A673 (cell line): ENCODE measurements at places on chromosomes 12 and 14. TPM values are rescaled to one million over a fixed set of nuclear protein-coding genes. Genes with fewer than 3 reads are reported as not detected.

L3HYPDH gene
- total RNA-seq: 31.9 and 32.0 TPM in 2 replicates

KRT72 gene
- not detected in 2 replicates for total RNA-seq

NOVA1 gene
- total RNA-seq: 13.4 and 16.0 TPM in 2 replicates

DNA sequence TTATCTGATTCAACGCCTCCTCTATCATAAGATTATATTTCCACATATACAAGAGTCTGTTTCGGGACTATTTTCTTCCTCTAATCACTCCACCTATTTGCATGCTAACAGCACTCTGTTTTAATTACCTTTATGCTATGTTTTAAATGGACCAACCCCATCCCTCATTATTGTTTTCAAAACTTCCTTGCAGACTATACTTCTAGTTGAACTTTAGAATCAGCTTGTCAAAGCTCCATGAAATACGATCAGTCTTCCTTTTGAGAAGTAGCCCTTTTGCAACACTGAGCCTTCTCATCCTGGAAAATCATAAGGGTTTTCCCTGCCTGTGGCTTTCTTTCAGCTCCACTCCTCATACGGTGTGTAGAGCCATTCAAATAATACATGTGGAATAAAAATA, 36.9 kb downstream of the ATG14 start:
- no peaks in the 10 kb centered on the region for H3K27me3 ChIP-seq
- peaks cover 2% of the 10 kb centered on the region for H3K36me3 ChIP-seq
- H3K27ac ChIP-seq: no peak overlapping the region
- H3K4me1 ChIP-seq: no peaks in the 10 kb centered on the region
- no peak for DNase-seq

DNA sequence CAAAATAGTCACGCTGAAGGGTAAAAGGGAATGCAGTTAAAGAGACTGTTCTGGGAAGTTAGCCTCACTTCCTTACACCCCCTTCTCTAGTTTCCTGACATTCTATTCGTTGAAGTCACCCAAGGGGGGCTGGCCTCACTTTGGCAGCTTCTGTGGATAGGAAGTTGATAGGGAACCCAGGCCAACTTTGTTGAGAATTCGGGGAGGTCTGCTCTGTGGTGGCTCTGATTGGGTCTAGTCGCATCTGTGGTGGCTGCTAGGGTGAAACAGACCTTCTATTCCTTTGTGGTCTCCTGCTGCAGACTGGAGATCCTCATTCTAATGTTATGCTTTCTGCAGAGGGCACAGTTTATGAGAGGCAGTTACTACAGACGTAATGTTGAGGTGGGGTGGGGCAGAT, 28.8 kb upstream of the GZMB start:
- H3K27ac ChIP-seq: no peak overlapping the region
- no peaks in the 10 kb centered on the region for H3K36me3 ChIP-seq
- no peaks in the 10 kb centered on the region for H3K4me1 ChIP-seq

- H3K27ac ChIP-seq: no peak overlapping the region
- peak overlapping the region; percentile 61 for H3K4me3 ChIP-seq
- H3K4me1 ChIP-seq: peaks cover 4% of the 10 kb centered on the region
- DNase-seq: no peak
- no peaks in the 10 kb centered on the region for H3K36me3 ChIP-seq
These were observed 2.1 kb downstream of the CHST11 start for GRCh38 chr12:104458694-104459367.

DNA sequence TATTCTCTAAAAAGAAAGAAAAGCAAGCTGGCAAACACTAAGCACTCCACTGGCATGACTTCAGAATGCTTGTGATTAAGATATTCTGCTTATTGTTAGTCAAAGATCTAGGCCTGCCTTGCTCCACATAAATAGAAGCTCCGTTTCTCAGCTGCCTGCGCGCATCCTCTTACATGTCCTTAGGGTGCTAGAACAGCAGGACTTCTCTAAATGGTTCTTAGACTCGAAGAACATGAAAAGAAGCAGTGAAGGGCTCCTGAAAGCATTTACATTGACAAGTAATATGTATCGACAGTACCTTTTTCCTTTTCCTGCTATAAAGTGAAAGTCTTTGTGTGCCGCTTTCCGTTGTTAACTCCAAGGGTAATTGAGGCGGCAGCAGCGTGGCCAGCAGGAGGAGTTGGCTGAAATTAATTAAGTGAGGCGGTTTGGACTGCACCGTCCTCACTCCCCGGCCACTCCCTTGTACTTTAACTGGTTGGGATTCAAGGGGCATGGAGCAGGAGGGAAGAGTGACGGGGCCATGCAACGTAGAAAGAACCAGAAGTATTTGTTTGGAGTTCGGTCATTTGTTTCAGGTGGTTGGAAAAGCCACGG, 34.2 kb upstream of the OTX2 start:
- DNase-seq: no peak
- no peak overlapping the region for H3K4me3 ChIP-seq
- no peak overlapping the region for H3K27ac ChIP-seq
- no peaks in the 10 kb centered on the region for H3K27me3 ChIP-seq

- H3K27ac ChIP-seq: no peak overlapping the region
- H3K36me3 ChIP-seq: no peaks in the 10 kb centered on the region
- no peaks in the 10 kb centered on the region for H3K4me1 ChIP-seq
- peak; percentile 15 for DNase-seq
These were observed 37.8 kb downstream of the SLCO1A2 start for GRCh38 chr12:21296751-21297406.

- H3K27me3 ChIP-seq: no peaks in the 10 kb centered on the region
- DNase-seq: no peak
- H3K4me3 ChIP-seq: no peak overlapping the region
These were observed 21.5 kb upstream of the SRGAP1 start for GRCh38 chr12:63823040-63823439.

- H3K36me3 ChIP-seq: no peaks in the 10 kb centered on the region
- no peaks in the 10 kb centered on the region for H3K27me3 ChIP-seq
- DNase-seq: peak; percentile 27
- no peak overlapping the region for H3K4me3 ChIP-seq
- peaks cover 23% of the 10 kb centered on the region for H3K4me1 ChIP-seq
These were observed 19.5 kb downstream of the TTC9 start for GRCh38 chr14:70660967-70661893.

DNA sequence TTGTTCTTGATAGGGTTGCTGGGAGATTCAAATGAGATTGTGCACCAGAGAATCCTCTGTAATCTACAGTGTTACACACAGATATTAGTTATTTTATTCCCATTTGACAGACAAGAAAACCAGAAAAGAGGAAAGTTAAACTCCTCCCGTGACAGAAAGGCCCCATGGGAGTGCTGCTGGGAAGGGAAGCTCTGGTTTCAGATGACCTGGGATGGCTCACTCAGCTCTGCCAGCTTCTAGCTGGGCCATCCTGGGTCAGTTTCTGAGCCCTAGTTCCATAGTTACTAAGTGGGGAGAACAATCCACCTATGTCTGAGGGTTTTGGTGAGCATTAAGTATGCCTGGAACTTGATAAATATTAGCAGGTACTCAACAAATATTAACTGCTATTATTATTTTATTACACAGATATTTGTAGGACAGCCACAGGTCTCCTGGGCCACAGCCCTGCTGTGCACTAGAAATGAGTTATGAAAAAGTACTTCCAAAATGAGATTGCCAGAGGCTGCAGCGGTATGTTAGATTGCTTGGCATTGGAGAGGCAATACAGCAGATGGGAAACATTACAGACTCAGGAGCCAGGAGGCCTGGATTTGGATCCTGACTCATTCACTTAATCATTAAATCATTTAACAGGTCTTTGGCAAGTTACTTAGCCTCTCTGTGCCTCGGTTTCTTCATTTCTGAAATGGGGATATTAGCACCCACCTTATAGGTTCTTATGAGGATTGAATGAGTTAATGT, 47.1 kb upstream of the STON2 start:
- H3K4me3 ChIP-seq: no peak overlapping the region
- H3K36me3 ChIP-seq: no peaks in the 10 kb centered on the region
- no peak overlapping the region for H3K27ac ChIP-seq

- no peaks in the 10 kb centered on the region for H3K36me3 ChIP-seq
- no peaks in the 10 kb centered on the region for H3K27me3 ChIP-seq
- no peak overlapping the region for H3K27ac ChIP-seq
- no peak for DNase-seq
These were observed 137.1 kb downstream of the DUSP6 start for GRCh38 chr12:89215196-89215595.

- H3K4me1 ChIP-seq: peaks cover 11% of the 10 kb centered on the region
- H3K27ac ChIP-seq: no peak overlapping the region
- H3K27me3 ChIP-seq: no peaks in the 10 kb centered on the region
- no peak overlapping the region for H3K4me3 ChIP-seq
These were observed 26.1 kb downstream of the DDX24 start for GRCh38 chr14:94054936-94055335.

DNA sequence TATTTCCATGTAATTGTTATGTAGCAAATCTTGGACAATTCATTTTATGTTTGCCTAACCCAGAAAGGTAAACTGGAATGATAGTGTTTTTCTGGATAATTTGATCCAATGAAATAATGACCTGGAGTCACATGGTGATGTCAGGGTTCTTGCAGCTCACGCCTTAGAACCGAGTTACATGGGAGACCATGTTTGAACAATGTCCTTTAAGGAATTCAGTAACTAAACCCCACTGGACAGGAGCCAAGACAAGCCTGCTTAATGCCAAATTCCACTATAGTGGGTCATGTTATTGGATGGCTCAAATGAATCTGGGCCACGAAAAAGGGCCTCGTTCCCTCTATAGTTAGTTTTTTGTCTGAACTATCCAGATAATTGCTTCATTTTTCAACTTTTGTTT, 255.8 kb upstream of the HMGA2 start:
- no peaks in the 10 kb centered on the region for H3K27me3 ChIP-seq
- DNase-seq: no peak
- H3K4me1 ChIP-seq: no peaks in the 10 kb centered on the region
- no peak overlapping the region for H3K4me3 ChIP-seq
- H3K36me3 ChIP-seq: no peaks in the 10 kb centered on the region

DNA sequence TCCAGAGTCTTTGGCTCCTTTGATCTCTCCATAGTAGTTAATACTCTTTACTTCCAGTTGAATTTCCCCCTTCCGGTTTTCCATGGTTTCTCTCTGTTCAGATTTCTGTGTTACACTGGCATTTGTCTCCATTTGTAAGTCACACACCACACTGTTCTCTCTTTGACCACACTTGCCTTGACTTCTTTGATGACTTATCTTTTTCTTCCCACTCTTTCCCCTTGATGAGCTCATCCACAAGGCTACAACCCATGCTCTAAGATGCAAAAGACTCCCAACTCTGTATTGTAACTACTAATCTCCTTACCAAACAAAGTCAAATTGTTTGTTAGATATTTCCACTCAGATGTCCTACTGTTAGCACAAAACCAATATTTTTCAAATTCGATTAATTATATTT, 242.7 kb upstream of the E2F7 start:
- no peak overlapping the region for H3K27ac ChIP-seq
- H3K4me1 ChIP-seq: no peaks in the 10 kb centered on the region
- H3K36me3 ChIP-seq: no peaks in the 10 kb centered on the region

GRCh38 chr14:100213587-100213955, 25.4 kb upstream of the YY1 start:
- H3K4me3 ChIP-seq: peak overlapping the region; percentile 56
- no peaks in the 10 kb centered on the region for H3K36me3 ChIP-seq
- no peak for DNase-seq
- H3K27ac ChIP-seq: peak overlapping the region; percentile 96
- H3K4me1 ChIP-seq: peaks cover 17% of the 10 kb centered on the region

DNA sequence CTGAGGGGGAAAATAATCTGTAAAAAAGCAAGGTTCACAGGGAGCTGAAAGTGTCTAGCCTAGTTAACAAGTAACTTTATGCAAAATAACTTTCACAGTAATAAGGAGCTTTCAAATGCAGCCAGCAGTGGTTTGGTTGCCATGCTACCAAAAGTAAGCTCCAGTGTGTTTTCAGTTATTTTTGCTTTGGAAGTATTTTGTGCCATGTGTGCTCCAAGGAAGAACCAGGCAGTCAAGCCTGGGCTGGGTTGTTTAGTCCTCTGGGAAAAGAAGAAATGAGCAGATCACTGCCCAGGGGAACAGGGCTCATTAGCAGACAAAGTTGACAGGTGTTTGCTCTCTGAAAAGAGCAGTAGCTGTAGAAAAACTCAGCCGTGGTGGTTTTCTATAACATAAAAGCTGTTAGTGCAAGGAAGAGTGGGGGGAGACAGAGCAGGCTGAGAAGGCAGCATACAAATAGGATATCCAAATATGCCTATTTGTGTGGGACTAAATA, 92.8 kb upstream of the TMTC2 start:
- H3K27me3 ChIP-seq: no peaks in the 10 kb centered on the region
- no peaks in the 10 kb centered on the region for H3K4me1 ChIP-seq
- no peak overlapping the region for H3K4me3 ChIP-seq
- no peak for DNase-seq
- H3K36me3 ChIP-seq: no peaks in the 10 kb centered on the region

DNA sequence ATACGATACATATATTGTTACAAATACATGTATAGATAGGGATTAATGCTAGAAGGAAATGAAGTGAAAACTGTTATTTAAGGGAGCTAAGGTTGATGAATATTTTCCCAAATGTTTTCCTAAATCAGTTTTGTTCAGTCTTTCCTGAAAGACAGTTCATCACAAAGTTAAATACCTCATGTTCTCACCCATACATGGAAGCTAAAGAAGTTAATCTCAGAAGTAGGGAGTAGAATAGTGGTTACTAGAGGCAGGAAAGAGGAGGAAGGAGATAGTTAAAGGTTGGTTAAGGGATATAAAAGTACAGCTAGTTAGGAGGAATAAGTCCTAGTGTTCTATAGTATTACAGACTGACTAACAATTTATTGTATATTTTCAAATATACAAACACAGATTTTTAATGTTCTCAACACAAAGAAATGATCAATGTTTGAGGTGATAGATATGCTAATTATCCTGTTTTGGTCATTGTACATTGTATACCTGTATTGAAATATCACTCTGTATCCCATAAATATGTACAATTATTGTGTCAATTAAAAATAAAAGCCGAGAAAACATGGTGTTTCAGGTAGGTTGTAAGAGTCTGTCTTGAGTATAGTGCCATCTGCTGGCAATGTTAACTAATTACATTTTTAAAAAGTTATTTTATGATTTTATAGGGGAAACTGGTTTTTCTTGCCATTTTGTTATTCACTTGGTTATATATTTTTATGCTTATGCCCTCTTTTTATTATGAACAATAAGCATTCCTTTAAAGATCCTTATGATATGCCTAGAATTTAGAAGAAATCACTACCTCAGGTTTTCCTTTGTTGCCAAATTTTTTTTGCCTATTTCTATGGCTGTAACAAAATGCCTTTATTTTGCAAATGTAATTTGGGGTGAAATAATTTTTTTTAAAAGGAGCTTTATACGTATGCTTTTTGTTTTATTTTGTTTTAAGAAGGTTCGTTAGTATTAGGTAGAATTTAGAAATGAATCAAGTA, 26.9 kb downstream of the ZDHHC17 start:
- H3K27ac ChIP-seq: no peak overlapping the region
- H3K4me1 ChIP-seq: no peaks in the 10 kb centered on the region
- no peaks in the 10 kb centered on the region for H3K27me3 ChIP-seq
- no peak overlapping the region for H3K4me3 ChIP-seq
- H3K36me3 ChIP-seq: no peaks in the 10 kb centered on the region
- DNase-seq: peak; percentile 42

- no peaks in the 10 kb centered on the region for H3K36me3 ChIP-seq
- DNase-seq: no peak
- H3K4me1 ChIP-seq: peaks cover 15% of the 10 kb centered on the region
- H3K27ac ChIP-seq: no peak overlapping the region
- no peak overlapping the region for H3K4me3 ChIP-seq
- H3K27me3 ChIP-seq: no peaks in the 10 kb centered on the region
These were observed 75.2 kb downstream of the MYF5 start for GRCh38 chr12:80791863-80792262.
